ENCODE measurements at places on chromosomes 6 and 20. TPM values are rescaled to one million over a fixed set of nuclear protein-coding genes. Genes with fewer than 3 reads are reported as not detected.

GRCh38 chr6:78896227-78896626 lies 28.9 kb downstream of the IRAK1BP1 start:
- no peak for DNase-seq

The TNFRSF6B gene
- 1.8 TPM for total RNA-seq

DNA sequence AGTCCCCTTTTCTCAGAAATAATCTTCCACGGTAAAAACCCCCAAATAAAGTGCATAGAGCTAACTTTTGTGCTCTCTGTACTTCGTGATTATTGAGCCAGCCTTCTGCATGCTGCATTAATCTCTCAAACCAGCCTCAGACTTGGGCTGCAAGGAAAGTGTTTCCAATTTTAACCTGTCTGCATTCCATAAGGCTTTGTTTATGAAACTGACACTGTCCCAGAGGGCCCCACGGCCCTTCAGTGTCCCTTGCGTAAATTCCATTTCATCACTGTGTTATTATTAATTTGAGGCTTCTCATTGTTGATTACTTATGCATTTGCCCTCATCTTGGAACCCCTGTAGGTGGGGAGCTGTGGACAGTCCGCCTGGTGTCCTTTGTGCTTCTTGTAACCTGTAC lies 15.6 kb upstream of the SNRPB2 start:
- DNase-seq = no peak

- no peak for DNase-seq
Observed at GRCh38 chr6:1188199-1188598, 123.7 kb upstream of the FOXQ1 start.

DNA sequence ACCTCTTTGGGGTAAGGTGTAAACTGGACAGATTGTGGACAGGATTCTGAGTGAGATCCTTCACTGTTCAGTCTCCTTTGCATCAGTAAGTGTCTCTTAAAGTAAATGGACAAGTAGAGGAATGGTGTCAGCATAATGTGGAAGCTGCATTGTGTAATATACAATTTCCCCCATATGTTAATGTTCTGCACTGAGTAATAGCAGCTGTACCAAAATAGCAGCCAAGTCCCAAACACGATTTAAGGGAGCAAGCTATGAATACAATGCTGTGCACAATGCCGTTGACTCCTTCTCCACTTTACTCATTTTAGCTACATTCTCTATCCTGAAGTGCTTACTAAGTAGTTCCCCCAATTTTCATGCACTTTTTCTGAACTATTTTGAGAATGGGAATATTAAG lies 21.1 kb upstream of the TRIM26 start:
- DNase-seq = no peak

The TFAP2A gene
- 78.1 TPM for total RNA-seq

Measured in HFFc6 (cell line).